Left colon (tissue), 2 donors: ENCODE measurements at places on chromosomes 11 and 22.
A peak's percentile ranks its signal among the peaks of the same experiment; 100 is the strongest.

DNA sequence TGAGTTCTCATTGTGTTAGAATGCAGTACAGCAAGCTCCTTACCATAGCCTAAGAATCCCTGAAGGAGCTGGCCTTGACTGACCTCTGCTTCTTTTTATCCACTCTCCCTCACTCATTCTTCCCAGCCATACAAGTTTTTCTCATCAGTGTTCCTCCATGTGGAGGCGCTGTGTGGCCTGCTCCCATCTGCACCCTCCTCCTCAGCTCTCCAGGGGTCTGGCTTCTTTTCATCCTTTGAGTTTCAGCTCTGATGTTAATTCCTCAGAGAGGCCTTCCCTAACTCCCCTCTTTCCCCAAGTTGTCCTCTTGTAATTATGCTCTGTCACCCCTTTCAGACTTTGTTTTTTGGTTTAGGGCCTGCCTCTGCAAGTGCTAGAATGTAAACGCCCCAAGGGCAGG is 144.8 kb downstream of the WNT7B start:
- no peak for DNase-seq

GRCh38 chr11:4134806-4135205 is 40.2 kb downstream of the RRM1 start:
- DNase-seq, result no peak

- DNase-seq, result no peak
Measured at GRCh38 chr22:17945156-17945887, 79.0 kb downstream of the MICAL3 start.

GRCh38 chr22:38881997-38882879 is 10.2 kb upstream of the CBX6 start:
- DNase-seq, result no peak

DNA sequence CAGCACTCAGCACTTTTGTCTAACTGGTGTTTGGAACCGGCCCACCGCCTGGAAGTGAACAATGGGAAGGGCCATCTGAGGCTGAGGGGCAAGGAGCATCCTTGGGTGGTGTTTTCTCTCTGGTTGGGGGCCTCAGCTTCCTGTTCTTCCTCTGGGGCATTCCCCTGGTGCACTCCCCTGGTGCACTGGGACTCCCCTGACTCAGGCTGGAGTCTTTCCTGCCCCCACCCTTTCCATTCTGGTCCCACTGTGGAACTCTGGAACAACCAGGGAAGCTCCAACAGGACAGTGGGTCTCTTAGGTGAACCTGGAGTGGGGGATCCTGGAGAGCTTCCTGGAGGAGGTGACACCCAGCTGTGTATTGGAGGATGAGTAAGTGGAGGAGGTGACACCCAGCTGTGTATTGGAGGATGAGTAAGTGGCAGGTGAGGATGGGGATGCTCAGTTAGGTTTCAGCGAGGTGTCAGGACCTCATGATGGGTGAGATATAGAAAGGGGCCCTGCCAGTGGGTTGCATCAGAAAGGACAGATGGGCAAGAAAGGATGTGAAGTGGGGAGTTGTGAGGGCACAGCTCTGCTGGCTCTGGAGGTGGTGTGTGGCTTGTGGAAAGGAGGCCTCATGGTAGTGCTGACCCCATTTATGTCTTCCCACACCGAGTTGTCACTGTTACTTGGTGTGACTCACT is 132.1 kb downstream of the OSBP2 start:
- DNase-seq, result no peak

GRCh38 chr11:126158054-126158791 is 53.2 kb downstream of the RPUSD4 start:
- DNase-seq, result no peak

- no peak for DNase-seq
Measured at GRCh38 chr11:131689049-131689925, 318.9 kb downstream of the NTM start.

- no peak for DNase-seq
Measured at GRCh38 chr22:50675553-50676179, 3.0 kb downstream of the SHANK3 start.

GRCh38 chr11:102773386-102773785 is 7.0 kb downstream of the MMP10 start:
- no peak for DNase-seq

GRCh38 chr11:111229604-111230003 is 15.9 kb upstream of the POU2AF2 start:
- DNase-seq, result no peak

- DNase-seq, result peak; percentile 37
Measured at GRCh38 chr11:96215110-96215782, 127.7 kb downstream of the MAML2 start.

DNA sequence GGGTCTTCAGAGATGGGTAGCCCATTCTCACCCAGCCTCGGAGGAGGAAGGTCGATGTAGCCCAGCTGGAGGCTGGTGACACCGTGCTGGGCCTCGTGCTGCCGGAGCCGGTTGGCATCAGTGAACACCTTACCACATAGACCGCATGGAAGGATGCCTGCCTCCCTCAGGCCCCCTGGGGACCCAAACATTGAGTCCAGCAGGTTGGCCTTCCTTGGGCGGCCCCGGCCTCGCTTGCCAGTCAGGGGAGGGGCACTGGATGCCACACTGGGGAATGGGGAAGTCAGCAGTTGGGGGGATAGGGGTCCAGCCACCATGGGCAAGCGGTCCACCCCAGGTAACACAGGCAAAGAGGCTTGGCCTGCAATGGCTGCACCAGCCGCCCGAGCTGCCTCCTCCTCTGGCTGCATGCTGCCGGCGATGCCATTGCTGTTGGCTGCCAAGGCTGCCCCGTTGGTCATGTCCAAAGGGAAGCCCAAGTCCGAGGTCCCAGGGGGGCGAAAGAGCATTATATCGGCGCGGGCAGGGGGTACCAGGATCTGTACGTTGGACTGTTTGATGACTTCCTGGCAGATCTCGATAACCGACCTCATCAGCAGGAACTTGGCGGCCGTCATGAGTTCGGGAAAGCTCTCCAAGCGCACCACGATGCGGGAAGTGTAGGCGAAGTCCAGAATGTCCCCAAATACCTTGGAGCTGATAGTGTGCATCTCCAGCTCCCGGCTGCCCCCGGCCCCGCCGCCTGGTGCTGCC is 1.4 kb downstream of the PATZ1 start:
- peak; percentile 63 for DNase-seq

- no peak for DNase-seq
Measured at GRCh38 chr11:64443001-64443400, 84.0 kb downstream of the RPS6KA4 start.

GRCh38 chr22:38087855-38088254 is 3.9 kb upstream of the SLC16A8 start:
- DNase-seq, result no peak

GRCh38 chr11:127000291-127000968 is at the start of gene KIRREL3:
KIRREL3 (minus strand) TSS chr11:127000770.
- DNase-seq, result no peak

- DNase-seq, result peak; percentile 70
Measured at GRCh38 chr11:66100272-66101065, 30.4 kb downstream of the PACS1 start.

GRCh38 chr11:695288-695537 is 191 bp upstream of the DEAF1 start:
- DNase-seq, result no peak

DNA sequence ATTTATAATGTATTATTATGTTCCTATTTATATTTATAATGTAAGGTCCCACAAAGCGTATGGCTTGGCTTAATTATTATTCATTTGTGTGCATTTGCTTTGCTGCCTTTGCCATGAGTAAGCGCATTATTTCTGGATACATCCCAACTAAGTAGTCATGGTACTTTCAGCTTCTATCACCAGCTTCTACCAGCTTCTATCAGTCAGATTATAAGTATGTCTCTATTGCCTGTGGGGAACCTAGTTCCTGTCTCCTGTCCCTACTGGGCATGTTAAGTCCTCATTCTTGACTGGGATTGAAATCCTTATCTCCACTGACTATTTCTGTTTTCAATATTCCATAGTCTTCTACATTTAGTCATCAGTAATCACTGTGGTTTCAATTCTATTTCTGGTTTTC is 33.5 kb upstream of the OR10W1 start:
- DNase-seq, result no peak

DNA sequence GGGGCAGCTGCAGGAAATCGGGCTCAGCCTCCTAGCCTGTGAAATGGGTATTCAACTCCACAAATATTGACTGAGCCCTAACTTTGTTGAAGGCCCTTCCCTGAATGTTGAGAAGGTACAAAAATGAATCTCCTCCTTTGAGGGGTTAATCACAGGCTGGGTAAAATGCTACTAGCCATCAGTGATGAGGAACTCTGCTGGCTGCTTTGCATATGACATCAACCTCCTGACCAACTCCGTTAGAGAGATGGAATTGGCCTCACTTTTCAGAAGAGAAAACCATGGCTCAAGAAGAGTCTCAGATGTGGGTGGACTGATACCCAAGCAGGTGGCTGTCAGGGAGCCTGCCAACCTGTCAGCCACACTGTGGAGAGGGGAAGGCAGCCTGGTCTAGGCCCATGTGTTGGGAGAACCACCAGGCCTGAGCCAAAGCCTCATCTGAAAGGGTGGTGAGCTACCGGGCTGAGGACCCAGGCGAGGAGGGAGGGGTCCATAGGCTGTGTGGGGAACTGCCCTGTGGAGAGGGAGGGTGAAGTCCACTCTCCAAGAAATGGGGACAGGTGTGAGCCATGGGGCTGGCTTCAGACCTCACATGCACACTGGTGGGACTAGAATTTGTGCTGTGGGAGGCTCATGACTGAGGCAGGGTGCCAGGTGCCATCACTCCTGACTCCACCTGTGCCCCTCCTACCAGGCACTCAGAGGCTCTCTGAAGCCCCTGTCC is 11.8 kb downstream of the CDCA5 start:
- no peak for DNase-seq

- DNase-seq, result no peak
Measured at GRCh38 chr11:36105743-36106581, 162.1 kb downstream of the LDLRAD3 start.

- no peak for DNase-seq
Measured at GRCh38 chr11:60767388-60767811, 10.7 kb downstream of the MS4A15 start.

DNA sequence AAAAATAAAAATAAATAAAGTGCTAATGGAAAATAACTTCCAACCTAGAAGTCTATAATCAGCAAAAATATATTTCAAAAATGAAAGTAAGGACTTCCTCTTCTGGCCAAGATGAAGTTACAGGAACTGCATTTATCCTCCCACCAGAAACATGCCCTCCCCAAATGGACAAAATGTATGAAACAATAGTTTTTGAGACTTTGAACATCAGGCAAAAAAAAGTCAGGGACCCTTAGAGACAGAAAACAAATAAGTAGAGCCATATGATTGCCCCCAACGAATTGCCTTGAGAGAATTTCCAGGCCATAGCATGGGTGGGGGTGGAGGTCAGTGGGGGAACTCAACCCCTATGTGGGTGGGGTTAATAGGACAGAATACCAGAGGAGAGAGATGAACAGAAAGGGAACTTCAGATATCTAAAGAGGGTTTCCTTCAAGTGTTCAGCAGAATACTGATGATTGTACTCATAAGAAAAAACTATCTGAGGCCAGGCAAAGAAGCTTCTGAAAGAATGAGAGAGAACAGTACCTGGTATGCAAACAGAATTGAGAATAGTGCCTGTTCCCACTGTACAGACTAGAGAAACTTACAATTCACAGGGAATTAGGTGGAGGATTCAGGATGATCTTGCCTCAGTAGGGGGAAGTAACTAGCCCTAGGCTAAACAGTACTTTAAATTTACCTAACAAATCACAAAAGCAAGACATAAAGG is 26.6 kb upstream of the IL10RA start:
- no peak for DNase-seq

DNA sequence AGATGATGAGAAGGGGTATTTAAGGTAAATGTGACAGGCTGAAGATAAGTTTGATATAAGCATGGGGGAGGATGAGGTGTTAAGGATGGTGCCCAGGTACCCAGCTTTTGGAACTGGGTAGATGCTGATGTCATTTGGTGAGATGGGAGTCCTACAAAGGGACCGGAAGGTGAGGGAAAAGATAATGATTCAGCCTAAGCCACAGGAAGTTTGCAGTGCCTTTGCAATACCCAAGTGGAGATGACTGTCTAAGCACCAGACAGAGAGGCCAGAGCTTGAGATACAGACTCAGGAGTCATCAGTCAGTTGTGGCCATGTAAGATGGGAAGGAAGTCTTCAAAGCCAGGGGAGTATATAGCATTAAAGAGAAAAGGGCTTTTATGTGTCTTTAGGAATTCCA is 30.0 kb upstream of the SMCO4 start:
- DNase-seq, result no peak

DNA sequence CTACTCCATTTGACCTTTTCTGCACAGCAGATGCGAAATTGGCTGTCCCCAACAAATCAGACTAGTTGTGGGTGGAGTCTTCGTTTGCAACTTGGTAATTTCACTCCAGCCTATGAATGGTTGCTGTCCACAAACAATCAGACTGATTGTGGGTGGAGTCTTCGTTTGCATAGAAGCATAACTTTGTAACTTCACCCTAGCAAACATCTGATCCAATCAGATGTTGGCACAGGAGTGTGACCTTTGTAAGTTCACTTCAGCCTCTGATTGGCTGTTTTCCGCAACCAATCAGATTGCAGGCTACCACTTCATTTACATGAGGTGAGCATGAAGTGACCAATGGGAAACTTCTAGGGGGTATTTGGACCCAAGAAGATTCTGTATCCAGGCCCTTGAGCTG is 16.3 kb upstream of the CABP2 start:
- no peak for DNase-seq

- DNase-seq, result peak; percentile 62
Measured at GRCh38 chr11:1852877-1853276, at the start of gene LSP1. LSP1 (plus strand) TSS chr11:1853084; CDS start chr11:1853145, 61 bp downstream.

DNA sequence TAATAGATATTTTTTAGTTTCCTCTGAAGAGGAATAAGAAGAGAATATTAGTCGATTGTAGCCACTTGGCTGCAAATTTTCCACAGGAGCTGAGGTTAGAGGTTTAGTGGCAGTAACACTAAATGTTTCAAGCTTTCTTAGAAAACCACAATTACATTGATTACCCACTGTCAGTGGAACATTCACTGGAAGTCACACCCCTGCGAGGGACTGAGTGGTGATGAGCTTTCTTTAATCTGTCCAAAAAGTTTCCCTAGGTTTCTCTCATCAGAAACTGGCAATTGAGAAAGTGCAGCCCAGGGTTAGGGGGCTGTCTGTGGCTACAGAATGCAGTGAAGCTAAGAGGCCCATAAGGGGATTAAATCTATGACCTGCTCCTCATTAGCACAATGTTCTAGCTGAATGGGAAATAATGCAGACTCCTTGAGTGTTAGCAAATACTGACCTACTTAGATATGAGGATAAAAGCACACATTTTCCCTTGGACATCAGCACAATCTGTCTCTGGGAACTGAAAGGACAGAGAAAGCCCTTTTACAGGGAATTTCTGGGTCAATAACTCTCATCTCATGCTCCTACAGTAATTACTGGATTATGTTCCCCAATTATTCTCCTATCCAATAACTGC is 189.5 kb downstream of the FAM76B start:
- no peak for DNase-seq
